ENCODE measurements at places on chromosomes 11 and 22. TPM values are rescaled to one million over a fixed set of nuclear protein-coding genes. Genes with fewer than 3 reads are reported as not detected.

DNA sequence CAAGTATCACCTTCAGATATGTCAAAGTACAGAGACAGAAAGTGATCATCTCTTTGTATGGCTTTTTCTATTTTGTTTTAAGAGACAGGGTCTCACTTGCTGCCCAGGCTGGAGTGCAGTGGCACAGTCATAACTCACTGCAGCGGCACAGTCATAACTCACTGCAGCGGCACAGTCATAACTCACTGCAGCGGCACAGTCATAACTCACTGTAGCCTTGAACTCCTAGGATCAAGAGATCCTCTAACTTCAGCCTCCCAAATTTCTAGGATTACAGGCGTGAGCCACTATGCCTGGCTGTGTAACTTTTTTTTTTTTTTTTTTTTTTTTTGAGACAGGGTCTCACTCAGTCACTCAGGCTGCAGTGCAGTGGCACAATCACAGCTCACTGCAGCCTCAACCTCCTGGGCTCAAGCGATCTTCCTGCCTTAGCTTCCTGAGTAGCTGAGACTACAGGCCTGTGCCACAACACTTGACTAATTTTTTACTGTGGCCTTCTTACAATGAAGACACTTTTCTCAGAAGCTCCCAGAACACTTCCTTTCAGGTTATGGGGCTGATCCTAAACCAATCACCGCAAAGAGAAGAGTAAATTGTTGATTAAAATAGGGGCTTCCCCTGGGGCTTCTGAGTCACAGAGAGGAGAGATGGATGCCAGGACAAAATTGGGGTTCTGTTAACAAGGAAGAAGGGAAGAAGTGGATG is 9.0 kb upstream of the HIKESHI start:
- peaks cover 5% of the 10 kb centered on the region for H3K4me1 ChIP-seq
- no peaks in the 10 kb centered on the region for H3K27me3 ChIP-seq
- H3K27ac ChIP-seq, result no peak overlapping the region
- no peak overlapping the region for H3K4me3 ChIP-seq
- H3K36me3 ChIP-seq, result no peaks in the 10 kb centered on the region

DNA sequence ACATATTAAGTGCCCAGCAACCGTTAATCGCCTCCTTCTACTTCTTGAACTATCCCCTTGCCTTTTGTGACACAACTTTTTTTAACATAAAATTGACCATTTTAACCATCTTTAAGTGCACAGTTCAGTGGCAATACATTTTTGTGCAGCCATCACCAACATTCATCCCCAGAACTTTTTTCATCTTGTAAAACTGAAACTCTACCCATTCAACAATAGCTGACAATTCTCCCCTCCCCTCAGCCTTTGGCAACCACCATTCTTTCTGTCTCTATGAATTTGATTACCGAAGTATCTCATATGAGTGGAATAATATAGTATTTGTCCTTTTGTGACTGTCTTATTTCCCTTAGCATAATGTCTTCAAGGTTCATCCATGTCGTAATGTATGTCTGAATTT is 66.0 kb downstream of the MICAL2 start:
- H3K36me3 ChIP-seq, result peaks cover 39% of the 10 kb centered on the region
- H3K4me1 ChIP-seq, result peaks cover 81% of the 10 kb centered on the region
- H3K4me3 ChIP-seq, result no peak overlapping the region
- no peak for DNase-seq
- H3K27me3 ChIP-seq, result no peaks in the 10 kb centered on the region
- peak overlapping the region; percentile 96 for H3K27ac ChIP-seq

- no peak overlapping the region for H3K4me3 ChIP-seq
- H3K27me3 ChIP-seq, result no peaks in the 10 kb centered on the region
- no peak for DNase-seq
- no peaks in the 10 kb centered on the region for H3K36me3 ChIP-seq
Observed at GRCh38 chr11:106131998-106132397, 54.5 kb downstream of the AASDHPPT start.

- no peaks in the 10 kb centered on the region for H3K4me1 ChIP-seq
- no peak overlapping the region for H3K4me3 ChIP-seq
- H3K27me3 ChIP-seq, result no peaks in the 10 kb centered on the region
- no peak overlapping the region for H3K27ac ChIP-seq
Observed at GRCh38 chr22:44566911-44567310, 68.9 kb upstream of the RTL6 start.

DNA sequence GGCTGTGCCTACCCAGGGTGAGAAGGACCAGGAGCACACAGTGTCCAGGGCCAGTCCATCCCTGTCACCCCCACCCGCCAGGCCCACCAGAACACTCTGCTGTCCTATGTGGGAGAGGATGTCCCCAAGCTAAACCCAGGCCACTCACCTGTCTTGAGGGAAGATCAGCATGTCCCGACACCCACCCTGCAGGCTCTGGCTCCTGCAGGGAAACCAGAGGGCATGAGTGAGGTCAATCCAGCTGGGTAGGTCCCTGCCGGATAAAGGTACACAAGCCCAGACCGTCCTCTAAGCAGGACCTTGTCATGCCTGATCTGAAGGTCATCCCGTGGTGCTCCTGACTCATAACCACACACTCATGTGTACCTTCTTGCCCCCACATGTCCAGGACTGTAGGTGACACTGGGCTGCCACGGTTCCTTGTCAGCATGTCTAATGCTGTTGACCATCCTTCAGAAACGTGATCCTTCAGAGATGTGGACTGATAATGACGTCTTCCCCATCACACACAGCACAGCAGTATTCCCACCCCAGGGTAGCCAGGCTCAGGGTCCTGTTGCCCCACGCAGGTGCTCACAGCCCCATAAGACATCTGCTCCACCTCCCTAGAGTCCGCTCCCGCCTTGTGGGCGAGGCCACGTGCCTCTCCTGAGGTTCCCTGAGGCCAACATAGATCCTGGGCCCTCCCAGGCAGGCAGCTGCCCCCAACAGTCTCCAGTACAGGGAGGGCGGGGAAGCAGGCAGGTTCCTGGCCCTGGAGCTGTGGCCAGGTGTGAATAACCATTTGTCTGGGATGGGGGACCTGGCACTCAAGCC is 6.1 kb downstream of the ARVCF start:
- H3K36me3 ChIP-seq, result no peaks in the 10 kb centered on the region
- no peak overlapping the region for H3K27ac ChIP-seq
- no peak overlapping the region for H3K4me3 ChIP-seq
- no peaks in the 10 kb centered on the region for H3K4me1 ChIP-seq
- H3K27me3 ChIP-seq, result peaks cover 5% of the 10 kb centered on the region

GRCh38 chr11:61737131-61737530 is 15.3 kb upstream of the MYRF start:
- no peaks in the 10 kb centered on the region for H3K27me3 ChIP-seq
- DNase-seq, result no peak
- no peak overlapping the region for H3K4me3 ChIP-seq
- peaks cover 35% of the 10 kb centered on the region for H3K36me3 ChIP-seq
- H3K27ac ChIP-seq, result no peak overlapping the region
- peaks cover 12% of the 10 kb centered on the region for H3K4me1 ChIP-seq

DNA sequence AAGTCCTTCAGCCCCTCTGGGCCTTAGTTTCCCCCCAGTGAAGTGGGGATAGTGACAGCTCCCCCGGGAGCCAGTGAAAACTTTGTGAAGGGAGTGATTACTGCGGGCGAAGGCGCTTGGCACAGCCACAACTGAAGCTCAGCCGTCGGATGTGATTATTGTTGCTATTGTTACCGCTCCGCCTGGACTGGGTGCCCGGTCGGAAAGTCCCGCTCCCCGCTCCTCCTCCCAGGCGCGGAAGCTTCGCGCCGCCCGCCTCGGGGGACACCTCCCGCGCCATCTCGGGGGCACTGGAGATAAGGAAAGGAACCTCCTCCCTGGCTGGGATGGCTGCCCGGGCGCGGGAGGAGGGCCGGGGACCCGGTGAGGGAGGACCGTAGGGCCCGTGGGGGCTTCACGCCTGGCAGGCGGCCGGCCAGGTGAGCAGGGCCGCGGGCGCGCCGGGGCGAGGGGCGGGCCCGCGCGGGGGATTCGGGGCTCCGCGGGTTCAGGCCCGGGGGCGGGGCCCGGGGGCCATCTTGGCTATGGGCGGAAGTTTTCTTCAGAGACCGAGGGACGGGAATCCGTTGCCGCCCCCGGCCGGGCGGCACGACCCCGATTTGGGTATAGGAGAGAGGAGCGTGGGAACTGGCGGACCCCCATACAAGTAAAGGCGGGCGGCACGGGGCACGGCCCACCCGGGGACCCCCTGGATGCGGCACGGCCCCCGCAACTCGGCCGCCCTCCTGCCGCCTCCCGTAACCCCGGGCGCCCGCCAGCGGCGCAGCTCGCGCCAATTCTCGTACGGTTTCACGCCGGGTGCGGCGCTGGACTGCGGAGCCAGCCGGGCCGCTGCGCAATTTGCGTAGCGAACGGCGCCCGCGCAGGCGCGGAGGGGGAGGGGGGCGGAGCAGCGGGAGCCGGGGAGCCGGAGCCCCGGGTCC is at the start of gene GPR137:
Gene GPR137 (plus strand): TSS at position 887 of the 923 bp plus-strand sequence. CDS start 677 bp downstream, outside the sequence.
- H3K27ac ChIP-seq, result peak within 1 kb of the TSS; percentile 91
- DNase-seq, result peak; percentile 99
- H3K36me3 ChIP-seq, result peaks cover 16% of the 10 kb centered on the region
- peaks cover 5% of the 10 kb centered on the region for H3K27me3 ChIP-seq

DNA sequence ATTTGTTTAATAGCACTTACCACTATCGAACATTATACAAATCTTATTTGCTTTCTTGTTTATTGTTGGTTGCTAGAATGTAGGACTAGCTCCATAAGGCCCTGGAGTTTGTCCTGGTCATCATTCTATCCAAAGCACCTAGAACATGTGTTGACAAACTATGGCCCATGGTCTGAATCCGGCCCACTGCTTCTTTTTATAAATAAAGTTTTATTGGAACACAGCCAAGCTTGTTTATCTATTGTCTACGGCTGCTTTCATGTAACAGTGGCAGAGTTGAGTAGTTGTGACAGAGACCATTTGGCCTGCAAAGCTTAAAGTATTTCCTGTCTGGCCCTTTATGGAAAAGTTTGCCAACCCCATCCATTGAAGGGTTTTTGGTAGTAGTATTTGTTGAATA is 38.8 kb downstream of the ATXN10 start:
- peak overlapping the region; percentile 84 for H3K27ac ChIP-seq
- H3K4me3 ChIP-seq, result no peak overlapping the region
- peaks cover 42% of the 10 kb centered on the region for H3K36me3 ChIP-seq
- peaks cover 26% of the 10 kb centered on the region for H3K4me1 ChIP-seq
- DNase-seq, result no peak

GRCh38 chr22:50207383-50208140 is 6.8 kb downstream of the SELENOO start:
- H3K36me3 ChIP-seq, result peaks cover 52% of the 10 kb centered on the region
- peak; percentile 92 for DNase-seq
- no peaks in the 10 kb centered on the region for H3K27me3 ChIP-seq
- H3K4me3 ChIP-seq, result no peak overlapping the region
- no peak overlapping the region for H3K27ac ChIP-seq

GRCh38 chr22:49789289-49790141 is 38.2 kb downstream of the BRD1 start:
- peaks cover 20% of the 10 kb centered on the region for H3K4me1 ChIP-seq
- no peak overlapping the region for H3K4me3 ChIP-seq
- H3K27ac ChIP-seq, result peak overlapping the region; percentile 59
- no peaks in the 10 kb centered on the region for H3K27me3 ChIP-seq
- peak; percentile 95 for DNase-seq
- peaks cover 51% of the 10 kb centered on the region for H3K36me3 ChIP-seq

GRCh38 chr22:28129319-28129962 is 210.4 kb upstream of the PITPNB start:
- no peak for DNase-seq
- H3K27ac ChIP-seq, result no peak overlapping the region
- no peaks in the 10 kb centered on the region for H3K27me3 ChIP-seq
- no peaks in the 10 kb centered on the region for H3K36me3 ChIP-seq
- no peak overlapping the region for H3K4me3 ChIP-seq
- no peaks in the 10 kb centered on the region for H3K4me1 ChIP-seq

GRCh38 chr11:44964526-44965209 is 14.0 kb upstream of the TP53I11 start:
- H3K36me3 ChIP-seq, result no peaks in the 10 kb centered on the region
- no peak overlapping the region for H3K27ac ChIP-seq
- H3K27me3 ChIP-seq, result peaks cover 3% of the 10 kb centered on the region
- peak; percentile 53 for DNase-seq
- no peak overlapping the region for H3K4me3 ChIP-seq

DNA sequence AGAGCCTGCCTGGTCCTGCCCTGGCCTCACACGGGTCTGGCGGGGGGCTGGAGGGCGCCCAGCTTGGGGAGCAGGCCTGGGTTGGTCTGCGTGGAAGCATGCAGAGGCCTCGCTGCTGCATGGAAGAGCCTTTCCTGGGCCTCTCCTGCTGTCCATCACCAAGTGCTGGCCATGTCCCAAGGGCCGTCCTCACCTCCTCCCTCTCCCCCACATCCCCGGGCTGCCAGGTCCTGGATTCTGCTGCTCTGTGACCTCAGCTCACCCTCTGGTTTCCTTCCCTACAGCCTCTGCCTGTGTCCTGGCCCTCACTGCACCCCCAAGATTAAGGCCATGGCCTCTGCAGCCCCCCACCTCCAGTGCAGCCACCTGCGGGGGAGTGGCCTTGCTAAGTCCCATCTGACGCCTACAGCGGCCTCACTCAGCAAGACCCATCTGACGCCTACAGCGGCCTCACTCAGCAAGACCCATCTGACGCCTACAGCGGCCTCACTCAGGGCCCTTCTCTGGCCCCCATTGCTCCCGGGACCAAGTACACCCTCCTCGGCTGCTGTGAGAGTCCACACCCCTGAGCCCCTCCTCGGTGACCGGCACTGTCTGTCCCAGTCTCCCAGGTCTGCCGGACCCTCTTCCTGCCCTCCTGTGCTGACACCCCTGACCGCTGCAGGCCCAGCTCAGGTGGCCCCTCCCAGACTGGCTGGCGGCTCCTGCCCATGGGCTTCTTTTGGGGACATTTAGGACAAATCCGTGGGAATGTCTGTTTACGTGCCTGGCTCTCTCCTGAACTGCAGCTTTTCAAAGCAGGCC is 119.5 kb upstream of the B3GAT1 start:
- DNase-seq, result peak; percentile 31
- no peak overlapping the region for H3K27ac ChIP-seq
- no peaks in the 10 kb centered on the region for H3K4me1 ChIP-seq
- no peaks in the 10 kb centered on the region for H3K36me3 ChIP-seq
- no peak overlapping the region for H3K4me3 ChIP-seq

DNA sequence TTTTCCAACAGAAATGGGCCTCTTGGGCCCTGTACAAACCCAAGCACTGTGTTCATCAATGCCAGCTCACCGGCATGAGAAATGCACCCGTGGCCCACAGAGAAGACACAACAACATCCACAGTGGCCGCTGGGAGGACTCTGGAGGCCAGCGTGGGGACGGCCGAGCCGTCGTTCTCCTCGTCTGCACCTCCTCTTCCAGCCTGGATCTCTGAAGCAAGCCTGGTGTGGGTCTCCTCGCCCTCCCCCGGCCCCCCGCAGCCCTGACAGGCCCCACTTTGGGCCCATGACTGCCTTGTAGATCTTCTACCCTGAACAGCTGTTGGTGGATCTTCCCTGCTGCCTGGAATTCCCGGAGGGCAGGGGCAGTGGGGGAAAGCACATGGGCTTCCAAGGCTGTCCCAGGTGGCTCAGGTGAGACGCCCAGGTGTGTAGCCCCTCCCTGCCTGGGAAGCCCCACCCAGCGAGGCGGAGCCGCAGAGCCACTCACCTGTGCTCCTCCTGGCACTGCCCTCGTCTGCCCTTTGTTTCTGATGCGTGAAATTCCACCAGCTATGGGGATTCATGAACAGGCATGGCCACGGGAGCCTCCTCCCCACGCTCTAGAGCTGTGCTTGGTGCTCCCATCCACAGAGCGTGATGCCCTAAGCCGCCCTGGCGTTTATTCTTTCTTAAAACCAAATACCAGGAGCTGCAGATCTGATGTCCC is 225.9 kb downstream of the BRD1 start:
- H3K27ac ChIP-seq, result no peak overlapping the region
- no peaks in the 10 kb centered on the region for H3K4me1 ChIP-seq
- peak; percentile 47 for DNase-seq
- H3K27me3 ChIP-seq, result no peaks in the 10 kb centered on the region

SNX32 gene
- 1.1 TPM for total RNA-seq

MUC2 gene
- not detected for total RNA-seq

CECR2 gene
- total RNA-seq, result not detected

ELP4 gene
- total RNA-seq, result 16.3 TPM

GCAT gene
- total RNA-seq, result 26.8 TPM

SHANK3 gene
- total RNA-seq, result 0.59 TPM

SCN4B gene
- 0.36 TPM for total RNA-seq
